ENCODE measurements at places on chromosomes 6 and 20.

DNA sequence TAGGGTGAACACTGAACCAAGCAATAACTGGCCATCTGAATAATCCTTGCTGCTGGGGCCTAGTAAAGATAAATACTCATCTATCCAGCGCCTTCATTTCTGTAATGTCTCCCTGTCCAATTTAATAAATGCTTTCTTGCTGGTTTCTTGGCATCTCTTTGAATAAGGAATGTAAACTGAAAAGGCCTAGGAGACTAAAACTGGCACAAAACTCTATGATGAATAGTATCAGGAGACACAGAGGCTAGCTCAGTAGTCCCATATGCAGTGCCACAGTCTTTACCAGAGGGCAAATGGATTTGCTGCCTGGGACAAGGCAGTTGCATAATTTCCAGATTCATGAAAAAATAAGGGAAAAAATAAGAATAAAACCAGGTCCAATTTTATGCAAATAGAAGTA, 324.4 kb downstream of the CENPW start:
- peak; percentile 73 for DNase-seq

- DNase-seq = no peak
Observed at GRCh38 chr6:95690328-95690727, 113.0 kb downstream of the MANEA start.

DNA sequence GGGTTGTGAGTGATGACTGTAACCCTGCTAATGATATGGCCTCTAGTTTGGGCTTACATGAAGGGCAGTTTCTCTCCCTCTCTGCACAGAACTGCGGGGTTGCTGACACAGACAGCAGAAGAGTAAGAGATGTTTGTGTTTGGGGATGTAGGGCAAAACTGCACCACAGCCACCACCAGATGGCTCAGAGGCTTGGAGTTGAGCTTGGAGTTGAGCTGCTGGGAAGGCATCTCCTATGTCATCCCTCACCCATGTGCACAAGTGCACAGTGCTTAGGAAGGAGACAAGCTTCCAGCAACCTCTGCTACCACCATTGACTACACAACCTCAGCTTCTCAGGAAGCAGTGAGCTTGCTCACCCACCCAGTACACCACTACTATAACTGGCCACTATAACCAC, 303.9 kb upstream of the DEFB112 start:
- DNase-seq = no peak

DNA sequence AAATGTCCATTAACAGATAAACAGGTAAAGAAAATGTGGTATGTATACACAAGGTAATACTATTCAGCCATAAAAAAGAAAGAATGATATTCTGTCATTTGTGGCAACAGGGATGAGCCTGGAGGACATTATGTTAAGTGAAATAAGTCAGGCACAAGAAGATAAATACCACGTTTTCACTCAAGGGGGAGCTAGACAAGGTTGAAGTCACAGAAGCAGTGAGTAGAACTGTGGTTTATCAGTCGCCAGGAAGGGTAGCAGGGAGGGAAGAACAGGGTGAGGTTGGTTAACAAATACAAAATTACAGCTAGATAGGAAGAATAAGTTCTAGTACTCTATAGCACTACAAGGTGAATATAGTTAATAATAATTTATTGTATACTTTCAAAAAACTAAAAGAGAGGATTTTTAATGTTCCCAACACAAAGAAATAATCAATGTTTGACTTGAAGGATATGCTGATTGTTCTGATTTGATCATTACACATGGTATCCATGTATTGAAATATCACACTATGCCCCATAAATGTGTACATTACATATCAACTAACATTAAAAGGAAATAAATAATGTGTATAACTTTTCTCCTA, 21.1 kb downstream of the RTN4IP1 start:
- DNase-seq = peak; percentile 75

DNA sequence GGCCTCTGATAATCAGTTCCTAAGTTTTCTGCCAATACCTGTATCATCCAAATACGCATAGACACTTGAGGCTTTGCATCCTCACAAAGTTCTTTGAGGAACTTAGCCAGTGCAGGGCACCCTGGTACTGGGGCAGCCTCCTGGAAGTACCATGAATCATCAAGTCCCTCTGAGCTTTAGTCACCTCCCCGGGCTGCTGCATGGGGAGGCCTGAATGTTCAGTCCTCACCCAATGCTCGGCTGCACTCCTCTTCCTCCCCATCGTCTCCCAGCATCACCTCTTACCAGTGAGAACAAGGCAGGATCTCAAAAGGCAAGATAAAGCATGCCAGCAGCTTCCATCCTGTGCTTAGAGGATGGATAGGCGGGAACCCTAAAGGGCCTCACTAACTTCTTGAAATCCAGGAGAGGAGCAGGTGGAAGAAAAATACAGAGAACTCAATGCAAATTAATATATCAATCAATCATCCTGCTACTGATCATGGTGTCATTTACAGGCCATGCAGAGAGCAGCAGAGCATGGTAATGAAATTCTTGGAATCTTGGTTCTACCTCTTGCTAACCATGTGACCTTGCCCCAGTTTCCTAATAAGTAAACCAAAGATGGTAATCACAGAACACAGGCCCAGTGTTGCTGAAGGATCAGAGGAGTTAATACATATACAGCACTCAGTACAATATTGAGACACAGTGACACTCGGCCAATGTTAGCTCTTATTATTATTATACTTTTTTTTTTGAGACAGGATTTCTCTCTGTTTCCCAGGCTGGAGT, 4.7 kb upstream of the CCN6 start:
- DNase-seq = no peak

- no peak for DNase-seq
Observed at GRCh38 chr6:42344756-42345155, 107.0 kb downstream of the TRERF1 start.

DNA sequence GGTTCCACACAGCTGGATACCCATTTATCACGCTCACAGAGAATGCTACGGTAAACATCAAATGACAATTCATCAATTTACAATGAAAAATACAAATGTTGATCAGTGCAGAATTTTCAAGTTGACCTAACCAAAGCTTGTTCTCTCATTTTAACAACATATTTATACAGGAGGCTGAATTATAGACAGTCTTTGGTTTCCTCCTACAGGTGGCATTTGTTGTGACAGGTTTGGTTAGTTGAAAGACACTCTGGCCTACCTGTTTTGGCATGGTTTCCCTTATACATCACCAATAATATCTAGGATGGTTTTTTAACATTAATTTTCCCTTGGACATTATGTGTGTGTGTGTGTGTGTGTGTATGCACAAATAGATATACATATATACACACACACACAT, 642.5 kb upstream of the MMS22L start:
- DNase-seq = no peak

DNA sequence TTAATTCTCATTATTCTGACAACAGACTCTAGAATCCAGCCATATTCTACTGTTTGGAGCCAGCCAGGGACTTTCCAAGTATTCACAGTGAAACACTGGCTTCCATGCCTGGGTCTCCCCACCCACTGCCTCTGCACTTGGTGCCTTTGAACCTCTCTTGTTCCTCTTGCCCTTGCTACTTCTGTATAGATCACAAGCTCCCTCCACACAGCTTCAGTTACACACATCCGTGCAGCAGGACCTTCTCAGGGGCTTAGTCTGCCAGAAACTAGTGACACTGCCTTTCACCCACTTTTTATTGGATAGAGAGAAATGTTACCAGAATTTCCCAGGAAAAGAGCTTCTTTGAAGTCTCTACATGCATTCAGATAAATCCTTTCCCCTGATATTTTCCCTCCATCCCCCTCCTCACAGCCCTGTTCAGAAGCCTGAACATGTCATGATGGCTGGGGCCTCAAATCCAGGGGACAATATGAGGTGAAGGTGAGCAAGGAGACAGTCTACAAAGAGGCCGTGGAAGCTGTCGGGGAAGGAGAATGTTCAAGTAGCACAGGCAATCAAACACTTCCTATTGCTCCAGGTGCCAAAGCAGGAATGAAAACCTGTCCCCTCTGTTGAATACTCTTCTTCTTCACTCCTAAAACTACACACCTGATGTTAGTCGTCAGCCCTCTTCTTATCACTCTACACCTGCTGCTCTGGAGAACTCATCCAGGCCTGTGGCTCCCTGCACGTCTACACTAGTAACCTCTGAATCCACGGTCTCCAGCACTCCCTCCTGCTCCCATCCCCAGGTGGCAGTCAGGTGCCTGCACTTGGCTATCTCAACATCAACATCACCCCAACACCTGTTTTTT, 20.2 kb upstream of the HLA-DOA start:
- DNase-seq = peak; percentile 2

GRCh38 chr6:106122938-106123656, 37.0 kb downstream of the PRDM1 start:
- DNase-seq = no peak

DNA sequence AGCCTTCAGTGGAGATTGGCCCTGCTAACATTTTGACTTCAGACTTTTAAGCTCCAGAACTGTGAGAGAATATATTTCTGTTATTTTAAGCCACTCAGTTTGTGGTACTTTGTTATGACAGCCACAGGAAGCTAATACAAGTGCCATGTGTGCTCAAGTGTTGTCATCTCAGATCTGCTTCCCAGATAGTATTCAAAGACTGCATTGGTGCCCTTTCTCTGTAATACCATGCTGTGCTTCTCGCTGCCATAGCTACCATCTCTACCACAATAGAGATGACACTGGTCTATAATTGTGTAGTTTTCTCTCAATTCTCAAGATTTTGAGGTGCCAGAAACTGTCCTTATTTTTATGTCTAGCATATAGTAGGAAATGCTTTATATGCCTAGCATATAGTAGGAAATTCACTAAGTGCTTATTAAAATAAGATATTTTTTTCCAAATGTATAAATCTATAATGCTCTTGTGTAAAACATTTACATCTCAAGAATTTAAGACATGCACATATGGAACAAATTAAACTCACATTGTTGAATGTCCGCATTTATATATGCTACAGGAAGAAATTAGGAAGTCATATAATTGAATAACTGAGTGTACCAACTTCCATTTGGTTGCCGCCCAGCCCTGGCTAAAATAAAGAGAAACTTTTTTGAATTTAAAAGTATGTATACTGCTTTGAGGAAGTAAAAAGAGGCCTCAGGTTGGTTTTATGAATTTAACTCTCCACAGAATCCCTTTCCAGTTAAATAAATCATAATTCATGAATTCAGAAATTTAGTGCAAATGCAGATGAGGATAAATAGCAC, 77.6 kb downstream of the TPBG start:
- no peak for DNase-seq

GRCh38 chr6:144127097-144127496, 23.2 kb upstream of the STX11 start:
- DNase-seq = no peak

- peak; percentile 37 for DNase-seq
Observed at GRCh38 chr6:169274781-169275180, 21.1 kb upstream of the THBS2 start.

DNA sequence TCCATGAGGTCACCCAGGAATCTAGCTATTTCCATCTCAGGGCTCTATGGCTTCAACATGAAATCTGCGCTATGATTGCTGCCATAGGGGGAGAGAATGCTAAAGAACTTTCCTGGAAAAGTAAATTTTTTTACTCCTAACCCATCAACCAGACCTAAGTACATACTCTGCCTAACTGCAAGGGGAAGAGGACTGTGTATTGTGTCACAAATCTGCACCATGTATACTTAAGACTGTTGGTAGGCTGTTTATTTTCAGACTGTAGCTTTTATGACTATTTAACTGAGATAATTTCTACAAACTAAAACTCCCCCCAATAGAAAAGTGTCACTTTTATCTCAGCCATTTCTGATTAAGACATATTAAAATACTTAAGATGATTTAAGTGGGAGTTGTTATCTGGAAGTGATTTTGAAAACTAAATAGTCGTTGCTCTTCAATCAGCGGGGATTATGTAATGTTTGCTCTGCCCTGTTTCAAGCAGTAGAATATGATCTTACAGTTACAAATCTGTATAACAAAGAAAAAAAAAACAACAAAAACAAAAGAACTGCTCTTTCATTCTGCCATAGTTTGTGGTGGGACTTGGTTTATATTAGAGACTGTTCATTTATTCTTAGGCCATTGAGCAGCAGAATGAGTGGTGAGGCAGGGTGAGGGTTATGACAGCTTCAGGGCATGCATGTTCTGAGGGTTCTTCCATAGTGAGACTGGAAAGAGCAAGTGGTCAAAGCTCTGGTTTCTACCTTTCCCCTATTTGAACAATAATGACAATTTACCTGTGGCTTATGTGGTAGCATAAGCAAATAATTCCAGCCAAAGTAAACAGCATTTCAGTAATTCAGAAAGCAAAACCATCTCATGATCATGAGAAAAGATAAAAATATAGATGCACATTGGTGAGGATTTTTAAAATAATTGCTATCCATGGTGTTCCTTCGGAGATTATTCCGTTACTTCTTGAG, 126.3 kb upstream of the CEP162 start:
- DNase-seq = no peak

DNA sequence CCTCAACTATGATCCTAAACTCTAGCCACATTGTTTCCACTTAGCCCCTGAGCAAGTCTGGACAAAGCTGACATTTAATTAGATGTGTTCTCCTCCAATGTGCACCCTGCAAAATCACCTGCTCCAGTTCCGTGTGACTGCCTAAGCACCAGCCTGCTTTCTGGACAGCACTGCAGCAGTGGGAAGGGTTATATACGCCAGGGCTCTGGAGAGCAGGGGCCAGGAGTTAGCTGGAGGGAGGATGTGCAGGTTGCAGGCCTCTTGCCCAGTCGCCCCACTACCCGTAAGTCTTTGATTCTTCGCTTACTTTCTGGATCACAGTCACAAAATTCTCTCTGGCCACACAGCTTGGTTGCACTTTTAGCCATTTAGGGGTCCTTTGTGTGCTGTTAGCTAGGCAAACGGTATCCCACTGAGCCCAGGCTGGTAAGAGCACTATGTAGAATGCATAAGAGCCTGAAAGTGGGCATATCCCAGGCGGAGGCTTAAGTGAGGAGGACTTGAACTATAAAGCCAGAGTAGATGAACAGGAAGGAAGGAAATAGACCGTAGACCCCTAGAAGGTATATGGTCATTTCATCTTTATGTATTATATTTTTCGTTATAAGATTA, 10.7 kb upstream of the PLEKHG1 start:
- DNase-seq = no peak

GRCh38 chr6:137977206-137977605, 110.1 kb downstream of the TNFAIP3 start:
- no peak for DNase-seq

DNA sequence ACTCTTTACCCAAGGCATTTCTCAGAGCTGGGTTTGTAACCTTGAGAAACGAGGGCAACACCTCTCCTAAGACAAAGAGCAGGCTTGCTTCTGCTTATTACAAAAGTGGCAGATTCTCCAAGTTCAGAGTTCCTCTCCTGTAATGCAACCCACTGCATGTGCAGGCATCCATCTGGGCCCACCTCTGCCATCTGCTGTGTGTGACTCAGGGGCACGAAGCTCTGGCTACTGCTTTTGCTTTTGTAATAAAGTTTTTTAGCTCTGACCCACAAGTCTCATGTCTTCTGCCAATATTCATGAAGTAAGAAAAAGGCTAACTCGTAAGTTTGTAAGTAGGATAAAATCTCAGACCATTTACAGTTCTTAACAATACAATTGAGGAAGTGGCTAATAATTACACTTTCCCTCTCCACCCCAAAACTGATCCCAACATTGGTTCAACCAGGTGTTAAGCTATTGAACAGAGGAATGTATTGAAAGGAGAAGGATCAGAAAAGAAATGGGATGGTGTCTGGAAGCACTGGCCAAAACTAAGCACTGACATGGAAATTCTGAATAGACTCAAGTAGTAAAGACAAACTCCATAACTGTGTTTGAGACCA, 51.7 kb upstream of the SMLR1 start:
- DNase-seq = peak; percentile 20

- DNase-seq = no peak
Observed at GRCh38 chr20:25490656-25491445, 83.4 kb downstream of the GINS1 start.

- no peak for DNase-seq
Observed at GRCh38 chr20:64240243-64241015, 15.1 kb upstream of the PCMTD2 start.

GRCh38 chr6:107756660-107757355, 67.3 kb downstream of the SCML4 start:
- no peak for DNase-seq
